ENCODE measurements at places on chromosomes 12 and 14.
A peak's percentile ranks its signal among the peaks of the same experiment; 100 is the strongest.

DNA sequence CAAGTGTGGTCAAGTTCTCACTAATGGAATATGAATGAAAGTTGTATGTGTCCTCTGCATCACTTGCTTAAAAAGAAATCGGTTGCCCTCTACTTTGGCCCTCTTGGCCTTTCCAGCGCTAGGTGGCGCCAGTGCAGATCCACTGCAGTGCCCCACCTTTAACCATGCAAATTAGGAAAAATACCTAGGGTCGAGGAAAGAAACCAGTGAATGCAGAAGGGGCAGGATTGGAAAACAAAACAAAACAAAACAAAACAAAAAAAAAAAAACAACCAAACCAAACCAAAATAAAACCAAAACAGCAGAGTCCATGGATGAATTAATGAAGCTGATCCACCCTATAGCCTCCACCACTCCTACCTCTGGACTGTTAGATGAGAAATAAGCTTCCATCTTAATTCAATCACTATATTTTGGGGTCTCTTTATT is 12.9 kb upstream of the NEMF start:
- peak; percentile 80 for DNase-seq

DNA sequence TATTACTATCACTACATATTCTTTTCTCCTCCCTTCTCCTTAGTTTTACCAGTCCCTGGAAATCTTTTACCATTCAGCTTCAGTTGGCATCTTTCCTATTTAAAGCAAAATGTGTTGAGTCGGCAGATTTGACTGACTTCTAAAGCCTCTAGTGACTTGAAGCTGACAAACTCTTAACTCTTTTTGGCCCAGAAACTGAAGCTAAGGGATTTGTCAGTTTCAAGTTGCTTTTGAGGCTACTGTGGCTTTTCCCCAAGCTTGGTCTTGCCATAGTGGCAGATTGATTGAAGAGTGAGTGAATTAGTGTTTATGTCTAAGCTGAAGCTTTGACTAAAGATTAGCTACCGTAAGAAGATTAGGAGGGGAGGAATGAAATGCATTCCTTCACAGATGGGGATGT is 104.0 kb downstream of the ETNK1 start:
- no peak for DNase-seq

GRCh38 chr14:54207476-54208462 is 189.0 kb upstream of the CDKN3 start:
- no peak for DNase-seq

- no peak for DNase-seq
These were observed 50.2 kb downstream of the CLMN start for GRCh38 chr14:95269493-95269892.

DNA sequence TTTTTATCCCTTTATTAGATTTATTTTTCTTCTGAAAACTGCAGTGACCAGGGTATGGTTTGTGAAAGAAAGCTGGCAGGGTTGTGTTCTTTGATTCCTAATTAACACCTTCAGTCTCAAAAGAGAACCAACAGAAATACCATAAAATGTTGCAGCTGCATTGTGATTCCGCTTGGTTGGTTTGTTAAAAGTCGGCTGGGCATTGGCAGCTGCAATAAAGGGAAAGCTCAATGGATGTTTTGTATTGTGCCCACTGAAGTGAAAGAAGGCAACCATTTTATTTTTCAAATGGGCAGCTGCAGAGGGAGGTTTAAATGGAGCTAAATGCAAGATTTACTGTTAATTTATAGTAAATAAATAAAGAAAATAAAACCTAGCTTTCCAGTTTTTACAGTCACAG is 16.7 kb downstream of the LGR5 start:
- peak; percentile 8 for DNase-seq

- DNase-seq = no peak
These were observed 17.1 kb downstream of the IRAK3 start for GRCh38 chr12:66206141-66206540.

GRCh38 chr12:93065896-93066295 is 136.8 kb upstream of the EEA1 start:
- no peak for DNase-seq

GRCh38 chr14:58367296-58367695 is 28.4 kb upstream of the TOMM20L start:
- no peak for DNase-seq

DNA sequence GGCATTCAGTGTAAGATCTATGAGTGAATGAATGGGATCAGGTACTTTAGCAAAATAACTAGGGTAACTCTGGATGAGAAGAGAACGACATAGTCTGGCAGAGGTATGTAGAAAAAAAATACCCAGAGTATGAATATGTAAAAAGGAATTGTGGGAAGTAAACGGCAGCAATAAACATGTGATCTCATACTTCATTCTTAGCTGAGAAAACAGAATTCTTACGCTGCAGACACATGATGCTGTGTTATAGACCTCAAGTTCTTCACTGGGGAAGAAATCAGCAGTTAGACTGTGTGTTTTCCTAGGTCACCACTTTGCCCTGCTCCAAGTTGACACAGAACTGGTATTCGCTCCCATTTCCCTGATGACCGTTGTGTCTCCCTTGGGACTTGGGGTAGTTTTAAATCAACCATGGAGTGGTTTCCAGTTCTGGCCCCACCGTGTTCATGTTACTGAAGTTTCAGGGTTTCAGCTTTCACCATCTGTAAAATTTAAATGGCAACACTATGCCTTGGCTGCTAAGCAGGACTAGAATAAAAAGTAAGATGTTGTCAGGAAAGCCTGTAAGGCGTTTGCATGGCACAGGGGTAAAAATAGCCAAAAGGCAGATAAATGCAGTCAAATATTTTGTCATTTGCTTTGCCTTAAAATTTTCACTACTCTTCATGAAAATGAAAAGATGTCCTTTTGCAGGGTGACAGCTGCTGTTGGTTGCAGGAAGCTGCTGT is 223.7 kb downstream of the PELI2 start:
- no peak for DNase-seq

- peak; percentile 60 for DNase-seq
These were observed at the start of gene ACOT6 for GRCh38 chr14:73612339-73613045. TSS of gene ACOT6 (plus strand) at chr14:73612517. CDS start at chr14:73612572, 55 bp downstream.

GRCh38 chr12:118821386-118821925 is 159.9 kb upstream of the SRRM4 start:
- no peak for DNase-seq

GRCh38 chr14:33184587-33184986 is 245.9 kb downstream of the NPAS3 start:
- DNase-seq = no peak

DNA sequence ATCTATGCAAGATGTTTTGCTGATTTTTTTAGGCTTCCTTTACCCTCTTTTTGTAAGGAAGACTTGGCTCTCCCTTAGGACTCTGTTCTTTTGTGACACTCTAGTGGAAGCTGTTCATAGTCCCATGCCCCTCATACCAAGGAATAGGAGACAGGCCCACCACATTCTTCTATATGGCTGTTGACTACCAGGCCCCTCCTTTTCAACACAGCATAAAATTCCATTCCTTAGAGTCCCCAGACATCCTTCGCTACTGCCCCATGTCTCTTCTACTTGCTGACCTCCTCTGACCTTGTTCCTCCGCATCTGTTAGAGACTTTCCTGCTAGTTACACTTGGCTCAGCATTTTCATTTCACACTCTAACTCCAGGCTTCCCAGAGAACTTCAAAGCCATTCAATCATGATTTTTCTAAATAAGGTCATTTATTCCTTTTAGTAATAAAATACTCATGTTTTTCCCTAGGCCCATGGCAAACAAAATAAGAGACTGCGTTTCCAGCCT is 9.7 kb downstream of the PIK3C2G start:
- no peak for DNase-seq

DNA sequence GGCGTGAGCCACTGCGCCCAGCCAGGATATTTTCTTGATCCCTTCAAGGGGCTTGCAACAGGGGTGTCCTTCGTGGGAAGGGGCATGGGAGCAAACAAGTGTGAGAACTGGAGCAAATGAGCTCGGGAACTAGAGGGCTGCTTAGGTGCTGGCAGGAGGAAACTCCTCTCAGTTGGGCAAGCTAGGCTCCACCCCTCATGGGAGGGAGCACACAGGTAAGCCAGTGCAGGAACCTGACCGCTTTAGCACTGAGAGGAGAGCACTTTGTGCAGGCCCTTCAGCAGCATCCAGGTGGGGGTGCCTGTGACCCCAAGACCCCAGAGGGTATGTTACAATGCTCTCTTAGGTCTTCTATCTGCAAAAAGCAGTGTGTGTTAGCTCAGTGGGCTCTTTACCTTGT is 755.4 kb upstream of the MDGA2 start:
- no peak for DNase-seq

DNA sequence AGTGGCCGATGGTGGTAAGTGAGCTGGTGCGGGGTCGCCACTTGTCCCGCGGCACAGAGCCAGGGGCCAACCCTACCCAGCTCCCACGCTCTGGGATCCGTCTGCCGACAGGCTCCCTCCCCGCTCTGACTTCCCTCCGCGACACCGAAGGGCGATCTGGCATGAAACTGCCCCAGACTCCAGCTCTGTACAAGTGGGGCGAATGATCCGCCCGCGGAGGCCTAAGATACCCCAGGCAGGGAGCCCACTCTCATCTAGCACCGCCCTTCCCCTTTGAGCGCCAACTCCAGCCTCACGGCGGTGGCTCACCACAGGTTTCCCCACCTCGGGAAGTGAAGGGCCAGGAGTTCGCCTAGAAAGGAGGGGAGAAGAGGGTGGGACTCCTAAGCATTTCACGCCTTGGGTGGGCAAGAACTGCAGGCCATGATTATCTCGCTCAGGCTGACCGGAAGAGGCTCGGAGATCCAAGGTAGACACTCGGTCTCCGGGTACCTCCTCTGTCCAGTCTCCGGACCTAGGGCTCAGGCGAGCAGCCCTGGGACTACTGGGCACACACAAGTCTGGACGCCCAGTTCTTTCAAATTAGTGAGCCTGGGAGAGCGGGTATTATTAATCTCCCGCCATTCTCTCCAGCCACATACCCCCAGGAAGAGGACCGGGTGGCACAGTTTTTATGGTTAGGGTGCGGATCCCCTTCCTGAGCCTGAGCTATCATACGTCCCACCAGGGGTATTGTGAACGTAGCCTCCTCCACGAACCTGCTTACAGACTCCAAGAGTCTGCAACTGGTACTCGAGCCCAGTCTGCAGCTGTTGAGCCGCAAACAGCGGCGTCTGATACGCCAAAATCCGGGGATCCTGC is 849 bp downstream of the WNT1 start:
- no peak for DNase-seq

DNA sequence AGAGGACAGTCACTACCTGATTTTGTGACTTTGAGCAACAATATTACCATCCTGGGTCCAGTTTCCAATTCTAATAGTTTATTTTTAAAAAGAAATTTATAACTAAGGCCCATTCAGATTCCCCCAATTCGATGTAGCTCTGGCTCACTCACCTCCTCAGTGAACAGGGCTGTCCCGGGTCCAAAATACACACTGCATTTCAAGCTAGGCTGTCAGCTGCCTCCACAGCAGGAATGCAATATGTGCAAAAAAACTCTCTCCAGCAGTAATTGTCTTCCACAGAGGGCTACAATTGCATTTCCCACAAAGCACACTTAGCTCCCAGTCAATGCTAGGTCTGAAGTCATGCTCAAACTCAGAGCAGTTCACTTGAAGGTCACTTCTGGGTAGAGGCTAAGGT is 39.3 kb upstream of the ZNF641 start:
- no peak for DNase-seq

DNA sequence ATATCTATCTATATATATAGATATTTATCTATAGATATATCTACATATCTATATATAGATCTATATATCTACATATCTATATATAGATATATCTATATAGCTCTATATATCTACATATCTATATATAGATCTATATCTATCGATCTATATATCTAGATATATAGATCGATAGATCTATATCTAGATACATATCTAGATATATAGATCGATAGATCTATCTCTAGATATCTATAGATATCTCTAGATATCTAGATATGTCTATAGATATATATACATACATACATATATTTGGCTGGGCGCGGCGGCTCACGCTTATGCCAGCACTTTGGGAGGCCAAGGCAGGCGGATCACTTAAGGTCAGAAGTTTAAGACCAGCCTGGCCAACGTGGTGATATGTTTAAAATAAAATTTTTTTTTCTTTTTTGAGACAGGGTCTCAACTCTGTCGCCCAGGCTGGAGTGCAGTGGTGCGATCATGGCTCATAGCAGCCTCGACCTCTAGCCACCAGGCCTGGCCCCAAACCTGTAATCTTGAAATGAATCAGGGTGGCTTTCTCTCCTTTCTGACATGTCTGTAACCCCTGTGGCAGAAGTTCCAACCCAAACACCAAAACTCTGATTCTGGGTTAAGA is 18.1 kb downstream of the ARPC3 start:
- DNase-seq = no peak

GRCh38 chr12:55974308-55974730 is 441 bp downstream of the RAB5B start:
- peak; percentile 29 for DNase-seq

DNA sequence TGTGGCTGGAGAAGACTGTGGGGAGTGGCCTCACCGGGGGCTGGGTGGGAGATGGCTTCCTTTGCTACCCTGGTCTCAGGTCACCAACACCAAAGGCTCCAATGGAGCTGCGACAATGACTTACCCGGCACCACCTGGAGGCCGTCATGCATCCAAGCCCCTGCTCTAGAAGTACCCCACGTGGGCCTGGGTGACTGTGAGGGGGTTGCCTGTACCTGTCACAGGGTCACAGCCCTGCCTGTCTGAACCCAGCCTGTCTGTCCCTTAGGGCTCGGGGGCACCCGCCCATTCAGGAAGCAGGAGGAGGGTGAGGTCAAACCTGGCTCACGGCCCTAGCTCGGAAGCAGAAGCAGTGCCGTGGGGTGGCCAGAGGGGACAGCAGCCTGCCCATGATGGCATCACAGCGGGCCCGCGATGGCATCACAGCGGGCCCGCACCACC is 18.9 kb downstream of the ABCB9 start:
- DNase-seq = no peak

DNA sequence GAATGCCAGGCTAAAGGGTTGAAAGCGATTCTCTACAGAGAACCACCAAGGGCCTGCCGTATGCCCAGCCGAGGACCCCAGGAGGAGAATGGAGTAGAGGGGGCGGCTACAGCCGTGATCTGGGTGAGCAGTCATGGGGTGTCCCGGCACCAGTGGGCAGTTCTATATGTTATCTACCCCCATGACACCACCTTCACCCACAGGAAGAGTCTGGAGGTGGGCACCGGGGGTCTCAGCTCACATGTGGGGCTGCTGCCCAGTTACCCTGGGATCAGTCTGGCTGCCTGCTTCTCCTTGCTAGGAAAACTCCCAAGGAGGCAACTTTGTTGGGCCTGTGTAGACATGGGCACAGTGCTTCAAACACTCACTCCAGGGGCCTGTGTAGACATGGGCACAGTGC is 99.4 kb downstream of the LGMN start:
- DNase-seq = no peak

- DNase-seq = no peak
These were observed 156.7 kb downstream of the TMTC3 start for GRCh38 chr12:88298761-88299242.

- DNase-seq = no peak
These were observed 30.8 kb upstream of the ABCC9 start for GRCh38 chr12:21972055-21972454.

- peak; percentile 76 for DNase-seq
These were observed 1158.4 kb upstream of the TMEM132C start for GRCh38 chr12:127108360-127109215.

- no peak for DNase-seq
These were observed at the start of gene LRRC10 for GRCh38 chr12:69610729-69611128. TSS of gene LRRC10 (minus strand) at chr12:69610907. CDS start at chr12:69610838, 69 bp downstream.

- no peak for DNase-seq
These were observed 70.4 kb upstream of the USP44 start for GRCh38 chr12:95621725-95622124.
